Cortex of kidney (tissue), 1 donor: ENCODE measurements at places on chromosomes 6 and 20.

- DNase-seq, result no peak
Observed at GRCh38 chr20:37544386-37544785, 16.7 kb upstream of the BLCAP start.

DNA sequence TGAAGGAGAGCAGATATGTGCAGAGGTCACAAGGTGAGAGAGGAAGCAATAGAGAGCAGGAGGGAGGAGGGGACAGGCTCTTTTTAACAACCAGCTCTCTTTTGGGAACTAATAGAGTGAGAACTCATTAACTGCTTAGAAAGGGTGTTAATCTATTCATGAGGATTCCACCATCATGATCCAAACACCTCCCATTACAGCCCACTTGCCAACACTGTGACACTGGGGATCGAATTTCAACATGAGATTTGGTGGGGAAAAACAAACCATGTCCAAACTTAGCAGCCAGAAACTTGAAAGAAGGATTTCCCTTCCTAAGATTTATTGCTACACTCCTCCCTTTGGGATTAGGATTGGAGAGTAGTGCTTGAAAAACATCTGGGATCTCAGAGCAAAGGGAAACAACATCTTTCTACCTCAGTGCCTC is 135.5 kb upstream of the PLCB4 start:
- DNase-seq, result no peak

DNA sequence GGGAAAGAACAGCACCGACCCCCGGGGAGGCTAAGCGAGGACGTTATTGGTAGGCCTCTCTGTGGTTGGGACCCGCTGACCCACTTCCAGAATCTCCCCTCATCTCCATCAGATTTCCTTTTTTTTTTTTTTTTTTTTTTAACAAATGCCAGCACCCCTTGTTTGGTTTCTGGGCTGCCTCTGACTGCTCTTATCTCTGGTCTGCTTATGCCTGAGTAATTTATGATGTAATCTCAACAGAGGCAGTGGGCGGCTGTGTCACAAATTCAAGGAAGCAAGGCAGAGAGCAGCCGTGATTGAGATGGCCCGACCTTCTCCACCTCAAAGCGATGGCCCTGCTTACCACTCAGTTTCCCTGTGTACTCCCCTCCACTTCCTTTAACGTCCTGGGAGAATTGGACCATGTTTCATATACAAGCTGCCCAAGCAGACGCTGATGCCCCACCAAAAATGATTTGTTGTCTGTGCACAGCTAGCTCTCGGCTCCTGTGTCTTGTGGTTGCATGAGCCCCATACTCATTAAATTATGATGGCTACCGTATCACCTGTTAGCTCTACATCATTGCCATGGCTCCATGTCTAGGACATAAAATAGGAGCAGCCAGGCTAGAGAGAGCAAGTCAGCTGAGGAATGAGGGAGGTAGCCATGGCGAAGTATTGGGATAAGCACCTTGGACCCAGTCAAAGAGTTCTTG is 98.1 kb downstream of the ZNF217 start:
- DNase-seq, result no peak

DNA sequence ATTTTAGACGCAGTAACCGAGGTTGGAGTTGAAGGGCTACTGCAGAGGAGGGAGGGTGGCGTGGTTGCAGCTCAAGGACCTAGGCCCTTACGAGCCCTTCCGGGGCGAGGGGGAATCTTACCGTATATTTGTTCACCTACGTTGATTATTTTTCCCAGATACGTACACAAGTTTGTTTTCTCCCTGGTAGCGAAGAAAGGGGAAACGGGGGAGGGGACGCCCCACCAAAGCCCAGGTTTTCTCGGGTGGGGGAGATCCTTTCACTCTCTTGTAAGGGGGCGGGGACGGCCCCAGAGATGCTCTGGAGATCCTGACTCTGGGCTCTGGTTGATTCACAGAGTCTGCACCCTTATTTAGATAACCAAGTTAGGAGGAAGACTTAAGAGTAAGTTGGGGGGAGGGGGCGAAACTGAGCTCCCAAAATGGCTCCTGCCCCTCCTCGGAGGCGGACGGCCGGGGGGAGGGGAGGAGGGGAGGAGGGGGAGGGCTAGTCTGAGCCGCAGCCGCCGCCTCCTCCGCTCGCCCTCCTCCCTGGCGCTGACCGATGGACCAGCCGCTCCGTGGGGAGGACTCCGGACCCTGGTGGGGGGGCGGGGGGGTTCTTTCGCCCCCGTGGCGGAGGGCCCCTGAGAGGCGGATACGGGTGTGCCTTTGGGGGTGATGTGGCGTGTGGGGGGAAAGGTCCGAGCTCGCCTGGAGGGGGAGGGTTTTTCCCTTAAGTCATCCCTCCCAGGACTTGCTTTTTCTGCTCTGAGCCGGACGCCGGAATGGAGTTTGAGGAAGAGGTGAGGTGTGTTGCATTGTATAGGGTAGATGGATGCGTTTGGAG is 2.2 kb downstream of the BRD2 start:
- no peak for DNase-seq

DNA sequence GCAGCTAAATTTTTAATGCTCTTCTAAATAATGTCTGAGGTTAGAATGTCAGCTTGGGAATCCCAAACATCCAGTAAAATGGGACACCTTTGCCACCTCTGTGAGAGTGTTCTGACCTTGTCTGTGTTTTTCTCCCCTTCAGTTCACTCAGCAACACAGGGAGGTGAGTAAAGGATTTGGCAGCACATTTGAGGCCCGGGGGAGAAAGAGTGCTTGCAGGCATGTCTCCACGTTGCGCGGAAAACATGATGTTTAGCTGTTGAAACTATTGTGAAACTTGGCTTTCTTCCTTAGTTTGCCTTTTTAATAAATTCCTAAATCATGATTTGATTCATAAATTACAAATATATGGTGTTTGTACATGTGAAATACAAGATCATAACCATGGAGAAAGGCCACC is 707.8 kb upstream of the FLRT3 start:
- DNase-seq, result no peak

DNA sequence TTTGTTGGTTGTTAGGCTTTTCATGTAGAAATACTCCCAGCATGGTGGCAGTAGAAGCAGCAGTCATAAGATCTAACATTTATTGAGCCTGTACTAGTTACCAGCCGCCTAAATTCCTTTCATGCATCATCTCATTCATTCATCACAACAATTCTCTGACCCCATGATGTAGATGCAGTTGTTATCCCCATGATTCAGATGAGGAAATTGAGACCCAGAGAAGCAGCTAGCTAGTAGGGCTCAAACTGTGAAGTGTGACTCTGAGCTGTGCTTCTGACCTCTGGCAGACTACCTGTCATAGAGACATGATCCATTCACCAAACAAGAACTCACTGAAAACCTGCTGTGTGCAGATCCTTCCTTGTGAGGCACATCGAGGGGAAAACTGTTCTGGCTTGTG is 16.9 kb downstream of the RREB1 start:
- DNase-seq, result no peak

DNA sequence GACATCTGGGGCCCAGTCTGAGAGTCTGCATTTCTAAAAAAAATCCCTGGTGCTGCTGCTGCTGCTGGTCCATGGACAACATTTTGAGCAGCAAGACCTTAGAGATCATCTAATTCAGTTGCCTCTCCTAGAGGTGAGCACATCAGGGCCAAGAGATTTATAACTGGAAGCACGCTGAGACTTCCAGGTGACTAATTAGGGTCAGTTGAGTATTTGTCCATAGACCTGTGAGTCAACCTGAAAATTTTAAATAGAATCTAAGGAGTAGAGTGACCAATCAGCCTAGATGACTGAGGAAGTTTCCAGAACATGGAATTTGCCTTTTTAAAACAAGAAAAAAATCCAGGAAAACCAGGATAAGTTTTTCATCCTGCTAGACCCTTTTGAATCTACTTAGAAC is 221.4 kb downstream of the PKHD1 start:
- DNase-seq, result no peak

DNA sequence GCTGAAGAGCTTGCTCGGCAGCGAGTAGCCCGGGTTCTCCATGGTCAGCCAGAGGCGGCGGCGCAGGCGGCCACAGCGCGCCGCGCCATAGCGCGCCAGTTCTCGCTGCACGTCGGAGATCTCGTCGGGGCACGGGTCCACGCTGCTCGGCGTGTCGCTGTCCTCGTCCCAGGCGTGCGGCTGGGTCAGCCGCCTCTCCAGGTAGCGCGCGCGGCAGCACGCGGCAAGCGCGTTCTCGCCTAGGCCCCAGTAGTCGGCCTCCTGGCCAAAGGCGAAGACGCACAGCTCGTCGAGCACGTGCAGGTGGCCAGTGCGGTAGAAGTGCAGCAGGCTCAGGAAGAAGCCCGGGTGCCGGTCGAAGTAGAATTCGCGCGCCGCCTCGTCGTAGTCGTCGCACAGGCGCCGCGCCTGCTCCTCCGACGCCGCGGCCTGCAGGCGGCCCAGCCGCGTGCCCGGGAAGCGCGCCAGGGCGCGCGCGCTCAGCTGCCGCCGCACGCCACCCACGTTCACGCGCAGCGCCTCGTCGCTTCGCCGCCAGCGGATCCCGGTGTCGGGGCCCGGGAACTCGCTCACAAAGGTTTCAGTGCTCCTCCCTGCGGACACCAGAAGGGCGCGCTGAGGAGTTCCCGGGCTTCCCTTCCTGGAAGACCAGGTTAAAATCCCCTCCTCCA is 2.7 kb downstream of the KCNS1 start:
- DNase-seq, result no peak

- no peak for DNase-seq
Observed at GRCh38 chr20:59666586-59666985, 62.2 kb downstream of the PHACTR3 start.

DNA sequence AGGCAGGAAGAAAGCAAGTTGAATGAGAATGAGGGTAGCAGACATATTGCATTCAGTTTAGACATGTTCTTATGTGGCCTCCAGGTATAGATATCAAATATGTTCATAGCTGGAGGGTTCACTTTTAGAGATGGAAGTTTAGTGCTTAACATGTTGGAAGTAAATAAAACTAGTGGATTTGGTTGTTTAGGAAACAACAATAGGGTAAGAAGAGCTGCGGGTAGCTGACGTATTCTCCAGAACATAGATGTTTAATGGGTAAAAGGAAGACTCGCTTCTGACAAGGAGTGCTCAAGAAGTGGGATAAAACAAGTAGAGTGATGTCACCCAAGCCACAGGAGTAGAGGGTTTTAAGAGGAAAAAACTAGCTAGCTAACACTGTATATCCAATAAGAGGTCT is 128.4 kb upstream of the COL21A1 start:
- DNase-seq, result no peak

GRCh38 chr6:19757036-19757435 is 80.1 kb upstream of the ID4 start:
- DNase-seq, result no peak

GRCh38 chr6:36419310-36419709 is 23.3 kb downstream of the PXT1 start:
- DNase-seq, result no peak

DNA sequence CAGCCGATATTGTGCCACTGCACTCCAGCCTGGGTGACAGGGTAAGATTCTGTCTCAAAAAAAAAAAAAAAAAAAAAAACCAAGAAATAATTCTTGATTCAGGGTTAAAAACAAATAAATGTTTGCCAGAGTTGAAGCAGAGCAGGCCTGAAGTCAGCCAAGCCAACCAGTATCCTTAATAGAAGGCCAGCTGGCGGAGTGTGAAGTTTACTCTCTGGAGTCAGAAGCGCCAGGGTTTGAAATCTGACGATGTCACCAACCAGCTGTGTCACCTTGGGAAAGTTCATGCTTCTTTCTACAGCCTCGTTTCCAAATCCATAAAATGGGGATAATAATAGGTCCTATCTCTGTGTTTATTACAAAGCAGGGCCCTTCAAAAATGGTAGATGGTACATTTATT is 73.0 kb upstream of the ENPP5 start:
- DNase-seq, result no peak

- DNase-seq, result no peak
Observed at GRCh38 chr6:135372758-135373157, 124.8 kb downstream of the AHI1 start.

DNA sequence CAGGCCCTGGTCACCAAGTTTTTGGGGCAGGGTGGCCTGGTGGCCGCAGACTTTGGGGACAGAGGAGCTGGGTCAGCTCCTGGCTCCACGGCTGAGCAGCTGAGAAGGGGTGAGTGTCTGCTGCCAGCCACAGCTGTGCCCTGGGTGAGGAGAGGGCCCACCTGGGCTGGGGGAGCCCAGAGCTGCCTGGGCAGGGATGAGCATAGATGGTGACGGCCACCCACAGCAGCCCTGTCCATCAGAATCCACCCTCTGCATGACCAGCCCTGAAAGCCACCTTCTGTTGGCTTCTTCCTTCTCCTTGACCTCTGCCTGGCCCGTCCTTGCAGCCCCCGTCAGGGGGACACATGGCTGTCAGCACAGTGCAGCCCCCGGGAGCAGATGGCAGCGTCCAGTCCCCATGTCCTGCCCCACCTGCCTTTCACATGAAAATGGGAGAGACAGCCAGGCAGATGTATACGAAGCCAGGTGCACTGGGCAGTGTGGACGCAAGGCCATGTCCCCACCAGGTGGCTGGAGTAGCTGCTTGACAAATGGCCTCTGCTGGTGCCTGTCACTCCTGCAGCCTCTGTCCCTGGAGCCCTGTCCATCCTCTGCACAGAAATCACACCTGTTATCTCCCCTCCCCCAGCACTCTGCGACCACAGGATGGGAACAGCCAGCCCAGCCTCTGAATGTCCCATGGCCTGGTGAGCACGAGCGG is 220.8 kb downstream of the PREX1 start:
- no peak for DNase-seq

DNA sequence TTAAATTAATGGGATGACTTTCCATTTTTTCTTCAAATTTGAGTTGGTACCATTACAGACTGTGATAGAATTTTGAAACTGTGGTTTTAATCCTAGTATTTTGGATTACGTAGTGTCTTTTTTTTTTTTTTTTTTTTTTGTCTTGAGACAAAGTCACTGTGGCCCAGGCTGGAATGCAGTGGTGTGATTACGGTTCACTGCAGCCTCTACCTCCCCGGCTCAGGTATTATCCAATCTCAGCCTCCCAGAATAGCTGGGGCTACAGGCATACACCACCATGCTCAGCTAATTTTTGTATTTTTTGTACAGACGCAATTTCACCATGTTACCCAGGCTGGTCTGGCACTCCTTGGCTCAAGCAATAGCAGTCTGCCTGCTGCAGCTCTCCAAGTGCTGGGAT is 87.1 kb downstream of the SOX4 start:
- DNase-seq, result no peak

DNA sequence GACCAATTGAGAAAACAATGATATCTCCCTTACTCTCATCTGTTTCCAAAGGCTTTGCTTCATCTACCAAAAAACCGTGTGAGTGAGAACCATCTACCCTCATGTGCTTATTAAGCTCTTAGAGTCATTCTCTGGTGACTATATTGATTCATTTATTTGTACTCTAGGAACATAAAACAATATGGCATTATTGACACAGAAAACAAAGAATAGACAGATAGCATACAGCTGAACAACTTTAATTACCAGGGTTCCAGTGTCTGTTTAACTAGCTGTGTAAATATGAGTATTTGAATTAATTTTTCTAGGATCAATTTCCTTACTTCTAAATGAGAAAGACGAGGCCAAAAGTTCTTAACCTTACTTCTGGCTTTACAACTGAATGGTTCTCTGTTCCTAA is 31.3 kb upstream of the HEY2 start:
- no peak for DNase-seq

GRCh38 chr6:112437058-112437457 is 89.9 kb downstream of the RFPL4B start:
- no peak for DNase-seq

- no peak for DNase-seq
Observed at GRCh38 chr20:42441864-42442331, 747.8 kb downstream of the PTPRT start.
